ENCODE measurements at places on chromosomes 11 and 22.
A peak's percentile ranks its signal among the peaks of the same experiment; 100 is the strongest.

DNA sequence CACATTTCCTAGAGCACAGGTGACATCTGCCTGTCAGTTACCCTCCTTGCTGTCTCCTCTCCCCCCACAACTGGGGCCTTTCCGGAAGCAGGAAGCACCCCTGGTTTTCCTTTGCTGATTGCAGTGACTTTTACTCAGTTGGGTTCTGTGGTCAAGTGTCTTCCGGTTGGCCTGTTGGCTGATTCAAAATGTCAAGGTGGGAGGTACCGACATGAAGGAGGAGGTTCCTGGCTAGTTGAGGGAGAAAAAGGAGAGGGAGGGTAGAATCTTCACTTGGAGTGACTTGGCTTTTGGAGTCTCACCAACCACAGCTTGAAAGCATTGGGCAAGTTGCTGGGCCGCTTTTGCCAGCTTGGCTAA is 9.3 kb upstream of the ADAMTS15 start:
- no peak for DNase-seq

- no peak for DNase-seq
Observed at GRCh38 chr22:20131859-20132685, 468 bp downstream of the ZDHHC8 start.

- DNase-seq: no peak
Observed at GRCh38 chr11:68870470-68870869, 28.8 kb upstream of the CPT1A start.

- DNase-seq: peak; percentile 9
Observed at GRCh38 chr22:48188231-48188721, 1425.8 kb downstream of the TBC1D22A start.

DNA sequence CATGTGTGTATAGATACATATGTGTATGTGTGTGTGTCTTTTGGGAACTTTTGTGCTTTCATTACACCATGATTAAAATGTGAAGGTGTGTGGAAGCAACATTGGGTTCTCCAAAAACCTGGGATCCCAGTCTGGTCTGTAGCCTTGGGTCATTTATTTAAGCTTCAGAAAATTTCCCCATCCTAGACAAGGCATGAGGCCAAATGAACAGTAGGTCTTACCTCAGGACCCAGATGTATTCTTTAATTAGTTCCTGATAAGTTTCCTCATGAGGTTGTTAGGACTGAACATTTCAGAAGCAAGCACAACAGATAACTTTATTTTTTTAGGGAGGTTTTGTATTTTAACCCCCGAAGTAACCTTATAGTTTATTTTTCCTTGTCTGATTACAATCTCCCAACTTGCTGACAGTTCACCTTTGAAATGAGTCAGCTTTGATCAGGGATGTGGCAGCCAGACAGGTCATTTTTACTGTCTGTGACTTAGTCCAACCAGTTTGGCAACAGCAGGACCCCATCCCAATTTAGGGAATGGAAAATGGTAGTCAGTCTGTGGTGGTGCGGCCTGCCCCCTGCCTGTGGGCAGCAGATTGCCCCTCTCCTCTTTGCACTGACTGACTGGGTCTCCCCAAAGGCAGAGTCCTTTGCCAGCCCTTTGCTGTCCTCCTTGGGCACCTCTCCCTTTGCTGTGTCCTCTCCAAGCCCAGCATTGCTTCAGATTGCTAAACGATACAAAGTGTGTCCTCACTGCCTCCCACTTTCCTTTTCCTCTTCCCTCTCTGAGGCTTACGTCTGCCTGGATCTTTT is 88.3 kb downstream of the NAV2 start:
- no peak for DNase-seq

DNA sequence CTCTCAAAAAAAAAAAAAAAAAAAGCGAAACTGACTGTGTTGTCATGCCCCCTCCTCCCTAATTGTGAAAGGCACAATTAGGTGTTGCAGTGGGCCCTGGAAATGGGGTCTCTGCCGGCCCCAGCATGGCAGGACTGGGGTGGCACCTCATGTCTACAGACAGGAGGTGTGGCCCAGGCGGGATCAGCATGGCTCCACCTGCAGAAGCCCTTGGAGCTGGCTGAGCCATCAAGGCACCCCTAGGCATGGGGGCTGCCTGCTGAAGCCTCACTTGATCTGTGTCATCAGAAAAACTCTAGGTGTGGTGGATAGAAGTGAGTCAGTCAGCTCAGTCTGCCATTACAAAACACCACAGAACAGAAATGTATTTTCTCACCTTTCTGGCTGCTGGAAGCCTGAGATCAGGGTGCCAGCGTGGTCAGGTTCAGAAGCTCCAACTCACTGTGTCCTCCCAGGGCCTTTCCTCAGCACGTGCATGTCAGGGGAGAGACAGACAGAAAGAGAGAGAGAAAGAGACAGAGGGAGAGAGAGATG is 10.1 kb upstream of the B4GALNT4 start:
- DNase-seq: peak; percentile 25

DNA sequence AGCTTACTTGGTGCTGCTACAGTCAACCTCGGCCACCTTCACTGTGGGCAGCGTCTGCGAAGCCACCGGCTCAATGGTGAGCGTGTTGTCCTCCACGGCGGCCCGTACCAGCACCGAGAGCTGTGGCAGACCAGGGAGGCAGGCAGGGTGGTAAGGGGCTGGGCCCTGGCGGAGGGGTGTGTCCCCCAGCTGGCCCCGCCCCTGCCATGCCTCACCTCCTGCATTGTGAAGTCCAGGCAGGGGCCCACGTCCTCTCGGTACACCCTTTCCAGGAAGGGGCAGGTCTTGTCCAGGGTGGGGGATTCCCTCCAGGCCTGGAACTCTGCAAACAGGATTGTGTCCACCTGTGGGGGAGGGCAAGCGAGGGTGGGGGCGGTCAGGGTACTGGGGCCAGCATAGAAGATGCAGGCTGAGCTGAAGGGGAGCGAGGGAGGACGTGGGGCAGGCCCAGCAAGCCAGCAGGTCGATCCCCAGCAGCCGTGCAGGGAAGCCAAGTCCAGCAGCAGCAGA is 12.8 kb downstream of the RAB3IL1 start:
- no peak for DNase-seq

DNA sequence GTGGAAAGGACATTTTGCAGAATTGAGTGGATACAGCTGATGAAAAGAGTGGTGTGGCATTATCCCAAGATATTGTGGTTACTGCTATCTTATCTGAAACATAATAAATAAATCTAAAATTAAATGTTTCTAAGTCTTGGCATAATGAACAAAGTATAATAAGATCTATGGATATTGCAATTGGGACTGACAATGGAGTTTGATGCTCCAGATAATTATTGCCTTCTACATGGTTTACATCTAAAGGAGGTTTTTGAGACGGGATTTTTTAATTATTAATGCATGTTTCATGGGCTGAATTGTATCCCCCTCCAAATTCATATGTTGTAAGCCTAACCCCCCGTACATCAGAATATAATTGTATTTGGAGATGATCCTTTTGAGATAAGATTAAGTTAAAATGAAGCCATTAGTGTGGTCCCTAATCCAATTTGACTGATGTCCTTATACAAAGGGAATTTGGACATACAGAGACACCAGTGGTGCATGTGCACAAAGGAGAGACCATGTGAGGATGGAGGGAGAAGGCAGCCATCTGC is 198.5 kb downstream of the MSANTD4 start:
- DNase-seq: no peak

- no peak for DNase-seq
Observed at GRCh38 chr11:72958791-72959190, 144.6 kb downstream of the ATG16L2 start.

DNA sequence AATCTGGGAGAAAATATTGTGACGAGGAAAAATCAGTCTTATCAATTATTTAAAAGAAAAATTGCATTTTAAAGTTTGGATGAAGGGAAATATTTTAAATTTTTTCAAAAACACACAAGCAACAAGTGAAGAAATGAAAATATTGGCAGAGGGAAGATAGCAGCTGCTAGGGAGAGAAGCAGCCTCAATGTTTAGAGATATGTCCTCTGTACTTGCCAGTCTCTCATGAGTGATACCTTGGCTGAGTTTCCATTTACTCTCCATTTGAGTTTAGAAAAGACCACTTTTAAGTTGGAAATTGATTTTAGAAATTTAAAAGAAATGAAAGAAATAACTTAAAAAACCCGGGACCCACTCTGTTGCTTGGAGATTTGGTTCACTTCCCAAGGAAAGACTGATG is 88.6 kb upstream of the DBX1 start:
- no peak for DNase-seq

- no peak for DNase-seq
Observed at GRCh38 chr11:43894546-43894945, 13.9 kb downstream of the ALKBH3 start.

GRCh38 chr11:1034456-1035295 is 1.8 kb downstream of the MUC6 start:
- DNase-seq: no peak

DNA sequence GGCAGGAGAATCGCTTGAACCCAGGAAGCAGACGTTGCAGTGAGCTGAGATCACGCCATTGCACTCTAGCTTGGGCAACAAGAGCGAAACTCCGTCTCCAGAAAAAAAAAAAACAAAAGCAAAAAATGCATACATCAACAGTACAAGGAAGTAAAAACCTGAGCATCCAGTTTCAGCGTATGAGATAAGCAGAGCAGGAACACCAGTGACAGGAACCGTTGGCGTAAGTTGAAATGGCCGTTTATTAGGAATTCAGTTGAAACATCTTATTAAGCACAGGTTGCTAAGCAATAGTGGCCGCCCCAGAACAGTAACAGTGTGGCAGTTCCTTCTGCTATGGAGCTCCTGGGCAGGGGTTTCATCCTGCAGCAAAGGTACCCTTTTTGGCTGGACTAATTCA is 4.0 kb upstream of the L3MBTL2 start:
- no peak for DNase-seq

- no peak for DNase-seq
Observed at GRCh38 chr11:849104-849824, 6.6 kb downstream of the TSPAN4 start.

DNA sequence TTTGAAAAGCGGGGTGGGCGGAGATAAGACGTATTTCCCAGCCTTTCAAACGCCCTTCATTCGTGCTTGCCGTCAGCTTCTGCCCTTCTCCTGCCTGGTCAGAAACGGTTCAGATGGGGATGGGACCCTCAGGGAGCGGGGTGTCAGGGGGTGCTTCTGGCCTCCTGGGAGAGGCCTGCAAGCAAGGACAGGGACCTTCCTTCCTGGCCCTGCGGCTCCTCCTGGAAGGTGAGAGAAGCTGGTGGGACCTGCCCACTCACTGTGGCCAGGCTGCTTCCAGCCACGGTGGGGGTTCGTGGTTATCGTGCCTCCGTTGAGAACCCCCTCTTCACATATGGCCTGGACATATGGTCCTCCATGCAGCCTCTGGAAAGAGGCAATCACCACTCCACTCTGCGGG is 104.6 kb downstream of the MPPED1 start:
- DNase-seq: no peak

- no peak for DNase-seq
Observed at GRCh38 chr11:78810559-78811009, 235.9 kb upstream of the NARS2 start.

DNA sequence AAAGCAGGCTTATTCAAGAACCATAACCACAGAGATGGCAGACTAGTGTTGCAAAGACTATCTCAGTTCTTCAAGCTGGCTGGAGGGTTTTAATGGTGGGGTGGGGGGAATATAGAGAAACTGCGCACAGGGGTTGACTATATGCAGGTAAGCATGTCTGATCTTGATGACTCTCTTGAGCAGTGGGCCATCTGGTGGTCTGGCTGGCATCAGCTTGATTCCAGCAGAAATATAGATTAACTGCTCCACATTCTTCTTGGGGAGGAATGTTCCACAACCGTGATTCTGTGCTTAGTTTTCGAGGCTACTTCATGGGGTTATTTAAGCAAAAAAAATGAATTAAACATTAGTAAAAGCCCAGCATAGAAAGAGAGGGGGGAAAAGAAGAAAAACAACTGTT is 158.8 kb upstream of the PGR start:
- DNase-seq: no peak

DNA sequence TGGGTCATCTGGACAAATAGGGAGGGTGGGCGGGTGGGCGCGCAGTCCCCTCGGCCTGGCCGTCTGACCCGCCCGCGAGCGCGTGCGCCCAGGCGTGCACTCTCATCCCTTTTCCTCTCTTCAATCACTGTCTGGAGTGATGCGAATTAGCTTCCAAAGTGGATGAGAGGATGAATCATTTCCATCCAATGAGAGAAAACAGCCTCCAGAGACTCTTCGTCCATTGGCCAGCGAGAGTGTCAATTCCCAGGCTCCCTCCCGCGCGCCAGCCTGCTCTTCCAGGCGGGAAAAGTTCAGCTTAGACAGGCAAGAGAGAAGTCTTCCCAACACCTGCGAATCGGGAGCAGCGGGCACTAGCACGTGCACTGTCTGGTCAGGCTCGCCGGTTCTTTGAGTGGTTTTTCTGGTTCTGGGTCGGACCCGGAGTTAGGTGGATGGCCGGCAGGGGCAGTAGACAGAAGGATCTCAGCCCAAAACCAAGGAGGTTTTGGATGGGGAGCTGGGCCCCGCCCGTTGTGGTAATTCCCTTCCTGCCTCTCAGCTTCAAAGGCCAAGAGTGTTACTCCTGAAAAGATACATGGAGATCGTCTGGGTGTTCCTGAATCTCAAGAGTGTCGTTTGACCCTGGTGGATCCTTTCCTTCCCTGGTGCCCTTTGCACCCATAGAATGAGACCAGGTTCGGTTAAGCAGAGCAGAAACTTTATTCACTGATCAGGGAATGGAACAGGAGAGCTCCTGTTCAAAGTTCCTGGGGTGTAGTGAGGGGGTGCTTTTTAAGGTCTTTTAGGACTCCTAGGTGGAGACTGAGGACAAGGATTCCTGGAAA is 33.4 kb upstream of the GLYATL1 start:
- no peak for DNase-seq

- no peak for DNase-seq
Observed at GRCh38 chr11:11020747-11021149, 162.9 kb upstream of the ZBED5 start.

- DNase-seq: no peak
Observed at GRCh38 chr11:66889960-66890359, 33.1 kb downstream of the LRFN4 start.

GRCh38 chr22:21725956-21726649 is 9.5 kb downstream of the YPEL1 start:
- DNase-seq: no peak

GRCh38 chr11:133898031-133898769 is 52.9 kb upstream of the SPATA19 start:
- no peak for DNase-seq

- DNase-seq: no peak
Observed at GRCh38 chr11:123381817-123382554, 48.1 kb upstream of the GRAMD1B start.

- no peak for DNase-seq
Observed at GRCh38 chr11:73866586-73866996, 10.1 kb downstream of the COA4 start.

GRCh38 chr22:35183917-35184316 is 73.4 kb upstream of the HMGXB4 start:
- no peak for DNase-seq

- no peak for DNase-seq
Observed at GRCh38 chr22:38497869-38498268, 8.2 kb downstream of the DDX17 start.

- no peak for DNase-seq
Observed at GRCh38 chr11:86749376-86749775, 51.0 kb upstream of the PRSS23 start.

- no peak for DNase-seq
Observed at GRCh38 chr11:10287140-10287539, 6.9 kb downstream of the SBF2 start.

- DNase-seq: no peak
Observed at GRCh38 chr11:77027275-77027674, 6.9 kb upstream of the B3GNT6 start.
